ENCODE measurements at places on chromosomes 1 and 21.

DNA sequence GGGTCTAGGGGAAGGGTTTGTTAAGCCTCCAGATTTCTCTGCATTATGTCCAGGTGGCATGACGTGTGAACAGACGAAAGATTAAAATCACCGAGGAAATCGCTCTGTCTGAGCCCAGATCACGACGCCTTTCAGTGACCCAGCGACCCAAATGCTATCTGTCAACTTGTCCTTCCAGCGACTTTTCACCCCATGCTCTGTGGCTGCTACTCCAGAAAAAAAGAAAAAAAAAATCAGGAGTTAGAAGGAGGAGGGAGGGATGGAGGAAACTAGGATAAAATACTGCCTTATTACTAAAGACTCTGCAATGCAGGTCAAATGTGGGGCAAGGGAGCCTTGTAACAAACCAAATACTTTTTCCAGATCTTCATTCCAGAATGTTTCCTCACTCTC, 352.0 kb downstream of the NUF2 start:
- no peak for DNase-seq

DNA sequence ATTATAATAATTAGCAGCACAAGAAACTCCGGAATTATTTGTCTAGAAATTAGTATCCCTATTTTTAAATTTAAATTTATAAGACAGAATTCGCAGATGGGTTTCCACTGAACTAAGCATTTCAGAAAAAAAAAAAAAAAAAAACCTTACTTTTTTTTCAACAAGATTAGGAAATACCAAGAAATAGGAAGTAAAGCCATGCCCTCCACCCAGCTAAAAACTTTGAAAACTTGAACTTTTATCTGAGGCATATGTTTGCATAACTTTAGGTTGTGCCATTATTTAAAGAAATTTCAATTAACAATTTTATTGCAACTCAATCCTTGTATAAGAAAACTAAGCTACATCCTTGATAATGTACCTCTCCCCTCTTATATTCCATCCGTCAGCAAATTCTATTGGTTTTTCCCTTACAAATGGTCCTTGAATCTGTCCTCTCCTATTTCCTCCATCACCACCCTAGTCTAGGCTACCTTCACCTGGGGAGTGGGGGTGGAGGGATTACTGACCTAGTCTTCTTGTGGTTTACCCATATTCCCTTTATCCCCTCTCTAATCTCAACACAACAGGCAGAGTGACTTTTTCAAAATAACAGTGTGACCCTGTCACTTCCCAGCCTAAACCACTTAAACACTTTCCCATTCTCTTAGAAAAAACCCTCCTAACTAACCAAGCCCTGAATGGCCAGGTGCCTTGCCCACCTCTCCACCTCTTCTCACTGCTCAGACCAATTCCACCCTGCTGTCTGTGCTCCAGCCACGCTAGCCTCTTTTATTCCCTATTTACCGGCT, 1.4 kb upstream of the EVI5 start:
- no peak for DNase-seq

DNA sequence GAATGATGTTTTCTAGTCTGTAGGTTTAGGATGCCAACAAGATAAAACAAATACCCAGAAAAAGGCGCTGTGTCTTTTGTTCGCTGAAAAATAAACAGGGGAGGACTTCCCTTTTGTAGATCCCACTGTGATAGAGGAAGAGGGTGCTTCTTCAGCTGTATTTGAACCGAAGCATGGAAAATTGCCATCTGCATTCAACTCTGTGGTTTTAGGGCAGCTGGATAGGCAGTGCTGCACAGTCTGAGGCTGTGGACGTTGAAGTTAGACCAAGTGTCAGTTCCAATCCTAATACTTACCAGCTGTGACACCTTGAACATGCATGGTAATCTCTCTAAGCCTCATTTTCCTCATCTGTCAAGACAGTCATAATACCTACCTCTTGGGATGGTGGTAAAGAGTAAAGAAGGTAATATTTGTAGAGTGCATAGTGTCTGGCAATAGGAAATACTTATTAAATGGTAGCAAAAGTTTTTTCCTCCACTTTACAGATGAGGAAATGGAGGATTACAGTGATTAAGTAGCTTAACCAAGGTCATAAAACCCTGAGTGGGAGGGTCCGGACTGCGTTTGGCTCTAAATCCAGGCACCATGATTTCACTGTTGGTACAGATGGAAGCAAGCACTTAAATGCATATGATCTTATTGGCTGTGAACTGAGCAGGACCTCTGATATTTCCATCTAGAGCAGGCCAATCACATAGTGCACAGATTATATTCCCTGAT, 48.5 kb downstream of the UTP25 start:
- no peak for DNase-seq

DNA sequence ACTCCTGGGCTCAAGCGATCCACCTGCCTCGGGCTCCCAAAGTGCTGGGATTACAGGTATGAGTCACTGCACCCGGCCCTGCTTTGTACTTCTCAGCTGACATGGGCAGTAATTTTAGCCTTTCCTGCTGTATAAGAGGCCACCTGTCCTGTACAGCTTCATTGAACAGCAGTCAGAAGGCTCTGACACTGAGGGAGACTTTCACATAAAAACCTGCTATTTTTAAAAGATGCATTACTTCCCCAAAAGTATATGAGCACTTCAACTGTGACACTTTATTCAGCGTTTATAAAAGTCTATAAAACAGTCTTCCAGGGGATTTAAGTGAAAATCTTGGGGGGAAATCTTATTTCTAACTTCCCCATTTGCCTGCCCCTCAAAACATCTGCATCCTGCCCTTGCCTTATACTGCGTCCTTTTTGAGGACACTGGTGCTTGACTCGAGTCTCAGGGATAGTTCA, 17.6 kb downstream of the RNU5D-1 start:
- DNase-seq: no peak

DNA sequence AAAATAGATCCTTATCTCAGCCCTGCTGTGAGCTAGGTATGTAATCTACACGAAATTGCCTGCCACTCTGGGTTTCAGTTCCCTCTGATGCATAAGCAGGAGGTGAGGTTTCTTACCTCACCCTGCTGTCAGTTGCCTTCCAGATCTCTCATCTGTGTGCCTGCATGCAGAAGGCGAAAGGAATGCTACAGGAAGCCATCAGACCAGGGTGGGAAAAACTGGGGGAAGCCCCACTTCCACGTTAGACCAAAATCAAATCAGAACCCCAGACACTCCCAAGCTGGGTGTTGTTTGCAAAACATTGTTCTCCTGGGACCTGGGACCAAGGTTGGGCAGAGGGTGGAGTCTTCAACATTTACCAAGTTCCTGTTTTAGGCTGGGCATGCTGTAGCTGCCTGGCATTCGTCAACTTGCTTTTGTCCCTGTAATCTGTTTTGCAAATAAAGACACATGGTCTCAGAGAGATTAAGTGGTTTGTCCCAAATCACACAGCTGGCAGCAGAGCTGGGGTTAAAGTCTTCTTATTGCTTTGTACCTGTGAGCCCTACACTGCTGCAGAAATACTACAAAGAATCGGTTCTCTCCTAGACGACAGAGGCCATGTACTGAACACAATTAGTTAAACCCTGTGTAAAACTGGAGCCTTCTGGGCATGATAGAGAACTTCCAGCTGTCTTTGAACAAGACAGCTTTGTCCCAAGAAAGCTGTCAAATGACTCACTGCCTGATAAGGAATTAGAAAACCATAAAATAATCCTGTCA, 389.7 kb upstream of the RUNX1 start:
- DNase-seq: no peak

DNA sequence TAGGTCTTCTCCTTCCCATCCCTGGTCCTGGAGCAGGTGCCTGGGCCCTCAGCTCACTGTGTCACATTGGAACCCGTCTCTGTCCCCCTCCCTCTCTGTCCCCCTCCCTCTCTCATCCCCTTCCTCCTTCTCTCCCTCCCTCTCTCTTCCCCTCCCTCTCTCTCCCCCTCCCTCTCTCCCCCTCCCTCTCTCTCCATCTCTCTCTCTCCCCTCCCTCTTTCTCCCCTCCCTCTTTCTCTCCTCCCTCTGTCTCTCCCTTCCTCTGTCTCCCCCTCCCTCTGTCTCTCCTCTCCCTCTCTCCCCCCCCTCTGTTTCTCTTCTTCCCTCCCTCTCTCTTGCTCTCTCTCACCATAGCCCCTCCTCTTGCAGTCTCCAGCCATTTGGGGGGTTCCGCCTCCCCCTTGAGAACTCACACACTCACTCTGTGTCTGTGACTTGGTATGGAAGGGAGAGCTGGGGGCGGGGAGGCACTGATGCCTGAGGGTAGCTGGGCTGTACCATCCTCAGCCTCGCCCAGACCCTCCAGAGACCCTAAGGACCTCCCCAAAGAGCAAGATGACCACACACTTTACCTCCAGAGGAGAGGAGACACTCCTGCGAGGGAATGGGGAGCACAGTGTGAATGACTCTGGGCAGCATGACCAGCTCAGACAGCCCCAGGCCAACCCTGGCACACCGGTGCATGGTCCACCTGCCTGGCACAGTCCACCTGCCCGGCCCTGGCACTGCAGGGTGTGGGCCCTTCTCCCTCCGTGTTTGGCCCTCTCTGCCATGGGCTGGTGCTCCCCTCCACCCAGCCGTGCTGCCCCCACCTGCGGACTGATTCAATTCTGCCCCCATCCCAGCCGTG, 102.8 kb upstream of the ARHGEF16 start:
- DNase-seq: no peak

- DNase-seq: no peak
Measured at GRCh38 chr1:177783051-177783450, 186.8 kb downstream of the SEC16B start.

- peak; percentile 64 for DNase-seq
Measured at GRCh38 chr1:228142155-228142691, 2.1 kb downstream of the GUK1 start.

DNA sequence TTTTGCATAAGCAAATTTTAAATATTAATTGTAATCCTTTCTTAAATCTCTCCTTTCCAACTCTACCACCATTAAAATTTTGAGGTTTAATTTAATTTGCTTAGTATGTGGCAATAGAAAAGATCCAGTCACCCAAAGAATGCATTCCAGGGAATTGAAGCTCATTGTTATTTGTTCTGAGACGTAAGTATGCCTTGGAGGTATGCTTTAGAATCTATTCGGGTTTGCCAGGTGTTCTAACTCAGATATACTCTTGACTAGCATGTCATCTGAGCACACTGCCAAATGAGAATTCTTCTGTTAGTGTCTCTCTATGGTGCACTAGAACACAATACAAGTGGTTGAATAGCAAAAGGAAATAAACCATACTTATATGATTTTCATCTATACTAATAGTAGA, 813.6 kb upstream of the ADGRL2 start:
- no peak for DNase-seq

- DNase-seq: no peak
Measured at GRCh38 chr1:227709451-227709850, 25.7 kb downstream of the JMJD4 start.

Measured in femur (tissue), 1 donor.